ENCODE measurements at places on chromosomes 16 and 17.

DNA sequence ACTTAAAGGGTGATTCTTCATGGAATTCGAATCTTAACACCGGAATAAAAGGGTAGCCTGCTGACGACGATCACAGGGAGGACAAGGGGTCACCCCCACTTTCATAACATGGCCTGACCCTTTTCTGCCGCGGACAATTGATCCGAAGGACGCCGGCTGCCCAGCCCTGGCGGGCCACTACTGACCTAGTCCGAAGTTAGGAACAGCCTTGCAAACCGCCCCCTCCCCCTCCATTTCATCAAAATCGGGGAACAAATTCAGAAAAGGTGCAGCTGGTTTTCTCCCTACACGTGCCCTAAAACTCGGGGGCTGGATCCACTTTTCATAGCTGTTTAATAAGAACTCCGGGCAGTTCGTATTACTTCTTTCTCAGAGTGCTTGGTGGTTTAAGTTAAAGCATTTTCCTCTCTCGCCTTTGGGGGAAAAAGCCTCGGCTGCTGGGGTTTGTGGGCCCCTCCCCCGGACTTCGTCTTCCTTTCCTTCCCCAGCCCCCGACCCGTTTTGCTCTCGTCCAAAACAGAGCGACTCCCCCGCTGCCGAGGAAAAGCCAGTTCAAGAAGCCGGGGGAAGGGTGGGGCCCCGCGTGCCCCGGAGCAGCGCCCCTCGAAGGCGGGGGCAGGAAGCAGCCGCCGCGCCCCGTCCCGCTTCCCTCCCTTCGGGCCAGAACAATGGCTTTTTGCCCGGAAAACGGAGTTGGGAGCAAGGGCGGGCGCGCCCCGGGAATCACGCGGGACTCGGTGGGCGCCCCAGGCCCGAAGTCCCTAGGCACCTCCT is 641 bp upstream of the CBX2 start:
- DNase-seq = peak; percentile 61

DNA sequence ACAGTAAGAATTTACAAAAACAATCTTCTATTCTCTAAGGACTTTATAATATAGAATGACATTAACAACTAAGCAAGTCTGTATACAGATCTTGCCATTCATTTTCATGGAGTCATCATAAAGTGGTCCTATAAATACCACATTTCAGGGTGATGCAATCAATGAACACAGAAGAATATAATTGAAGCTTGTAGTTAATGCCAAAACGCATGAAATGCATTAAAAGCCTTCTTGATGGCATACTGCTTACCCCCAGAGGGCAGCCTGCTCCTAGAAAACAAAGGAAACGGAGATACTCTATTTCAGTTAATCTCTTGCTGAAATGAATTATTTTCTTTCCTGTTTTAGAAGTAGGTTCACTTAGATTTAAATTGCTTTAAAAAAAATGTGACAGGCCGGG is 45.2 kb upstream of the STAC2 start:
- no peak for DNase-seq

GRCh38 chr16:71867939-71868338 is 16.0 kb downstream of the ZNF821 start:
- DNase-seq = no peak

- no peak for DNase-seq
Measured at GRCh38 chr17:32912218-32912897, 15.6 kb upstream of the TMEM98 start.

DNA sequence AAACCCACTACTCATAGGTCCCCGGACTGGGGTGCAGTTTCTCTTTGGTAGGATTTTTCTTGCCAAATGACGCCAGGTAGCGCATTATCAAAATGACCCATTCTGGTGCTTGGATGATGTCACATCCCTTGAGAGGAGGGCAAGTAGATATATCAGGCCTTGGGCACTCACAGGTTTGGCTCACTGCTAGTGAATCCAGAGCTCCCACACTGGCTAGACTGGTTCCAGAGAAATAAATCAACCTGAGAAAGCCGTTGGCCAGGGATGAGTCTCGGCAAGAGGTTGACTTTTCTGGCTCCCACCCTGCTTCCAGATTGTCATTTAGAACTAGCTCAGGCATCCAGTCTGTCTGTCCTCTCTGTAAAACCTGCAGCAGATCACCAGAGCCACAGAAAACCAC is 188.4 kb upstream of the MAF start:
- no peak for DNase-seq

DNA sequence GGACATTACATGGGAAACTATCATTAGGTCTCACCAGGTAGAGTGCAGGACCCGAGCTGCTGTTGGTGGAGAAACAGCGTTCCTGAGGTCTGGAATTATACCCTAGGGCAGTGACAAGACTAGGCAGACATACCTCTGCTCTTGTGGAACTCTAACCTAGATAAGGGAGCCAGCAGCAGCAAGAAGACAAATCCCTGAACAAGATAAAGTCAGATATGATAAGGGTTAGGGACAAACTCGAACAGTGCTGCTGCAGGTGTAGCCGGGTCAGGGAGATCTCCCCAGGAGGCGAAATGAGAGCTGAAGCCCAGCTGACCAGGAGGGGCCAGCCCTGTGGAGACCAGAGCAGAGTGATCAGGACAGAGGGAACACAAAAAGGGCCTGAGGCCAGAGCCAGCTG is 34.7 kb downstream of the ARSG start:
- no peak for DNase-seq

DNA sequence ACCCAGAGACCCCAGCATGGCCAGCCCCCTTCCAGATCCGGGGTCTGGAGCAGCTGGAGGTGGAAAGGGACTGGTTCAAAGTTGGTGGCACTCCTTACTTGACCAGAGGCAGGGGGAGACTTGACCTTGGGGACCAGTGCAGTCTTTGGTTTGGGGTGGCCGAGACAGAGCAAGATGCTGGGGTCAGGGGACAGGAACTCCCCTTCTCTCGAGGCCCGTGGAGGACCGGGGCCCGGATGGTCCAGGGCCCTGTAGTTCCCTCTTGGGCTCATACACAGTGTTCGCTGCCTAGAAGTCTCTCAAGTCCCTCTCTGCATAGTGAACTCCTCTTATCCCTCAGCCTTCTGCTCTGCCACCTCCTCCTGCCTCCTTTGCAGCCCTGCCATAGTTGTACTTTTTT is 601 bp upstream of the PRSS33 start:
- DNase-seq = no peak

- no peak for DNase-seq
Measured at GRCh38 chr17:79420318-79421243, 190.3 kb downstream of the RBFOX3 start.

GRCh38 chr17:48717367-48718226 is 4.7 kb downstream of the PRAC1 start:
- no peak for DNase-seq

GRCh38 chr17:48375356-48375755 is 54.7 kb downstream of the SKAP1 start:
- DNase-seq = no peak

DNA sequence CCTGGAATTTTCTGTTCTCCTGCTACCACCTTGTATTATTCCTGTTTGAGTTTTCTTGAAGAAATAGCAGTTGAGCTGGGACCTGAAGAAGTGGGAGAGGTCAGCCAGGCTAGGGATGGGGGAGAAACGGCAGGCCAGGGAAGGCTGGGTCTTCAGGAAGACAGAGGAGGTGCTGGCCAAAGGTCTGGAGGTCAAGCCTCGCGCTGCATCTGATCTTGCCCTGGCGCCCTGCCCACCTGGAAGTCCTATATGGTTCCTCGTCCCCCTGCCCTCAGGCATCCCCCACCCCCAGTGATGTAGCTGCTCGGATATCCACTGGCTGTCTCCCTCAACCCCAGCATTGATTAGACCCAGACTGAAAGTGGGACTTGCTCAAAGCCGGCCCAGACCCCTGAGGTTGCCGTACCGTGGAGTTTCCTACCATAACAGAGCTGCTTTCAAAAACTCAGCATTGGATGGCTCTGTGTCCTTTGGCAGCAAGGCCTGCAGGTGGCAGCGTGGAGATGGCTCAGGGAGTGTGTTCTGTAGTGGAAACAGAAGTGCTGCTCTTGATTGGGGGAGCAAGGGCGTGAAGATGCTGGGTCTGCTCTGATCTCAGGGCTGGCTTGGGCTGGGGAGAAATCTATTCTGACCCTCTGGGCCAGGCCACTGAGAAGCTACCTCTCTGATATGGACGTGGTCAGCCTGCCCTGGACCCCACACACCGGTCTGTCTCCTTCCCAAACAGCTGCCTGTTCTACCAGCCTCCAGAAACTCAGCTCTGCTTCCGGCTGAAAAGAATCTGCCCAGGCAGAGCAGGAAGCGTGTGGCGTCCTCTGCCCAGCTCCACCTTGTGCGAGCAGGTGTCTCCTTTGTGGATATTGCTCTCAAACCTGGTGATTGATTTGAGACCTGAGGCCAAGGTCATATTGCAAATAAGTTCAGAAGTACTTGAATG is 107.0 kb upstream of the CACNG5 start:
- peak; percentile 74 for DNase-seq

GRCh38 chr16:10981697-10982216 is 37.4 kb downstream of the CLEC16A start:
- peak; percentile 87 for DNase-seq

DNA sequence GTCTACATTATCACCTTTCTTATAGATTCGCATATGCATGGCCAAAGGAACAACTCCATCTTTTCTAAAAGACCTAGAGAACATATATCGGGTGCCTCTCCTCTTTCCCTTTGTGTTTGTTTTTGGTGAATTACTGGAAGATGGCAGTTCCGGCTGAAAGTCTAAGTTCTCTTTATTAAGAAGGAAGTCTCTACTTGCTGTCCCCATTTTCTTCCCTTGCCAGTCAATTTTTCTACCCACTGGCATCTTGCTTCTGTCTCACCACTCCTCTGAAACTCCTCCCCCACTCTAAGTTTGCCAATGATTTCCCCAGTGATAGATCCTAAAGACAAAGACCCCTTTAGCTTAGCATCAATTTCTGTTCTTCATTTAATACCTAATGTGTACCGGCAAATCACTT is 93.9 kb upstream of the CORO6 start:
- DNase-seq = no peak

- DNase-seq = no peak
Measured at GRCh38 chr16:64470916-64471315, 650.9 kb downstream of the CDH11 start.

- DNase-seq = no peak
Measured at GRCh38 chr17:16873174-16874035, 98.5 kb downstream of the TNFRSF13B start.

GRCh38 chr16:23195366-23195978 is 12.9 kb downstream of the SCNN1G start:
- DNase-seq = no peak

- peak; percentile 77 for DNase-seq
Measured at GRCh38 chr16:785563-786535, 2.3 kb downstream of the RPUSD1 start.

DNA sequence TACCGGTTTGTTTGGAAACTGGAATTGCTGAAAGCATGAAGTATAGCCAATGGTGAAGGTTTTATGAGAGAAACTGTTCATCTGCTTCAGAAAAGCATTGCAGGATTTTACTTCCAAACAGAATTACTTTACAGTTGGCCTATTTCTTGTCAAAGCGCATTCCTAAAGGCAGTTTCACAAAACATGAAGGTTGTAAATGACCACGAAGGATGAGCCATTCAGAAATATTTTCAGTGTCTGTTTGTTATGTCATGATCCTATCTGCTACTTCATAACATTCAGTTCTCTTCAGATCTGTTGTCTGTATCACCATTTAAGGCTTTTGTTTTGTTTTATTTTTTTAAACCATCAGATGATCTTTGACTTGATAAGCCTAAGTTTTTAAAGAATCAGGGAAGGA is 45.7 kb downstream of the AATF start:
- DNase-seq = no peak

GRCh38 chr16:8908810-8909468 is 26.8 kb downstream of the LITAFD start:
- DNase-seq = no peak

DNA sequence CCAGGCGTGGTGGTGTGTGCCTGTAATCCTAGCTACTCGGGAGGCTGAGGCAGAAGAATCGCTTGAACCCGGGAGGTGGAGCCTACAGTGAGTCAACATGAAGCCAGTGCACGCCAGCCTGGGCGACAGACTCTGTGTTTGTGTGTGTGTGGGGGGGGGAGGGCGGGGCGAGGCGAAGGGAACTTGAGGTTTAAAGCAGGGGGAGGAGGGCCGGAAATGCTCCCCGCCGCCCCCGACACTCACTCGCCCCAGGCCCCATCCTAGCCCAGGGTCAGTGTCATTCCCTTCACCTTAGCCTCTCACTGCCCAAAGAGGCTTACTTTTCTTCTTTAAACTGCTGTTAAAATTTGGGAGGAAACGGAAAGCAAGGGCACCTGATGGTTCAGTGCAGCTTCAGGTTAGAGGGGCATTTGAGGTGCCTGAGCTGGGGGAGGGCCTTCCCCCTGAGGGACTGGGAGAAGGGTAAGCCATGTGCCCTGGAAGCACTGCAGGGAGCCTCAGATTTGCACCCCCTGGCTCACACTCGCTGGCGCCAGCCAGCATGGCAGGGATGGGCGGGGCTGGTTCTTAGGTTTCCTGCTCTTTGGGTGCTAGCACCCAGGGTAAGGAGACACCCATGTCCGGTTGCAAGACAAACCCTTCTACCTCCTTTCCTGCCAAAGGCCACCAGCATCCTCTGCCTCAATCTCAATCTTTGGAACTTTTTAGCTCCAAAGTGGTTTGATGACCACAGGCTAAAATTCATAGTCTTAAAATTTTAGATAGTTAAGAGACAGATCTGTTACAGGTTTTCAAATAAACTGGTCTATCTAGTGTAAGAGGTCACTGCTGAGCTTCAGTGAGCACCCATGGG is 2.2 kb upstream of the LIMD2 start:
- peak; percentile 91 for DNase-seq

DNA sequence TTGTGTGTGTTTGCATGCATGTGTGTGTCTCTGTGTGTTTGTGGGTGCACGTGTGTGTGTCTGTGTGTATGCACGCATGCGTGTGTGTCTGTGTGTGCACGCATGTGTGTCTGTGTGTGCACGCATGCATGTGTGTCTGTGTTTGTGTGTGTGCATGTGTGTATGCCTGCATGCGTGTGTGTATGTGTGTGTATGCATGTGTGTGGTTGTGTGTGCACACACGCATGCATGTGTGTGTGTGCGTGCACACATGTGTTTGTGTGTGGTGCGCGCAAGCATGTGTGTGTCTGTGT is 239.9 kb upstream of the TNRC6C start:
- DNase-seq = peak; percentile 15

DNA sequence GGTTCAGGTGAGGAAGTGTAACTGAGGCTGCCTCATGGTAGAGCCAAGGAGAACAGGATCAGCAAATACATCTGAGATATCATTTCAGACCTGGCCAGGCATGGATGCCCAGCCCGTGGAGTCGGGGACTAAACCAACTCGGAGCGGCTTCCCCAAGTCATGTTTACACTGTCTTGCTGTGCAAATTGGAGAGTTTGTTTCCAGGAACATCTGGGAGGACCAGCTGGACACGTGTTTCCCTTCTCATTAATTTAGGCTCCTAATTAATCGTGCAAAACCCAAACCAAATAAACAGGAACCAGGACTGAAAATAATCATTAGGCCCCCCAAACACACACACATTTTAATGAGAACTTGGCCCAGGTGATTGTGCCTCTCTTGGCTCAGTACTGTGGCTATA is 70.9 kb upstream of the SALL1 start:
- DNase-seq = no peak

- DNase-seq = no peak
Measured at GRCh38 chr16:67016681-67017420, 12.1 kb upstream of the CBFB start.

GRCh38 chr17:79325709-79326430 is 251.2 kb downstream of the ENGASE start:
- no peak for DNase-seq

Data from activated CD8-positive, alpha-beta memory T cell treated with anti-CD3 and anti-CD28 coated beads, Interleukin-2, amount 10 ng/mL, durations not matched to agents 7 days and 5 days (primary cell).